ENCODE measurements at places on chromosomes 12 and 14. TPM values are rescaled to one million over a fixed set of nuclear protein-coding genes. Genes with fewer than 3 reads are reported as not detected.

GRCh38 chr14:20356422-20356821 lies 13.0 kb downstream of the PARP2 start:
- no peak overlapping the region for H3K27ac ChIP-seq
- H3K4me3 ChIP-seq: no peak overlapping the region
- H3K4me1 ChIP-seq: peaks cover 11% of the 10 kb centered on the region

- no peaks in the 10 kb centered on the region for H3K27me3 ChIP-seq
- H3K27ac ChIP-seq: no peak overlapping the region
- no peaks in the 10 kb centered on the region for H3K4me1 ChIP-seq
- H3K4me3 ChIP-seq: no peak overlapping the region
- DNase-seq: no peak
Measured at GRCh38 chr12:84793558-84794367, 118.8 kb downstream of the SLC6A15 start.

DNA sequence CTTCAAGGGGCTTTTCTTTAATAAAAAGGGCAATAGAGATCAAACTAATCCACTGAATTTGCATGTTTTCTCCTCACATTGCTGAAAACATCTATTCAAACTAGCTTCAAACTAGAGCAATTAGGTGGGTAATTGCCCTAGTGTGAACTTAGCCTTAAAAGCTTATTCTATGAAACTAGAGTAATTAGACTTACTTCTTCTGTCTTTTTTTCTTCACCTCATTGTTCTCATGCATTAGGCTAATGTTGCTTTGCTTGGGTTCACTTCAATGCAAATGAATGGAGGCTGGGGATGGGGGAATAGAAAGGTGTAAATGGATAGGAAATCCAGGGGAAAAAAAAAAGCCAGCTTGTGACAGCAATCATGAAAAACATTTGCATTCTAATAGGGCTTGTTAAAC lies 414.8 kb upstream of the LMO3 start:
- H3K4me1 ChIP-seq: no peaks in the 10 kb centered on the region
- no peaks in the 10 kb centered on the region for H3K36me3 ChIP-seq
- DNase-seq: no peak
- H3K4me3 ChIP-seq: no peak overlapping the region
- H3K27me3 ChIP-seq: no peaks in the 10 kb centered on the region

DNA sequence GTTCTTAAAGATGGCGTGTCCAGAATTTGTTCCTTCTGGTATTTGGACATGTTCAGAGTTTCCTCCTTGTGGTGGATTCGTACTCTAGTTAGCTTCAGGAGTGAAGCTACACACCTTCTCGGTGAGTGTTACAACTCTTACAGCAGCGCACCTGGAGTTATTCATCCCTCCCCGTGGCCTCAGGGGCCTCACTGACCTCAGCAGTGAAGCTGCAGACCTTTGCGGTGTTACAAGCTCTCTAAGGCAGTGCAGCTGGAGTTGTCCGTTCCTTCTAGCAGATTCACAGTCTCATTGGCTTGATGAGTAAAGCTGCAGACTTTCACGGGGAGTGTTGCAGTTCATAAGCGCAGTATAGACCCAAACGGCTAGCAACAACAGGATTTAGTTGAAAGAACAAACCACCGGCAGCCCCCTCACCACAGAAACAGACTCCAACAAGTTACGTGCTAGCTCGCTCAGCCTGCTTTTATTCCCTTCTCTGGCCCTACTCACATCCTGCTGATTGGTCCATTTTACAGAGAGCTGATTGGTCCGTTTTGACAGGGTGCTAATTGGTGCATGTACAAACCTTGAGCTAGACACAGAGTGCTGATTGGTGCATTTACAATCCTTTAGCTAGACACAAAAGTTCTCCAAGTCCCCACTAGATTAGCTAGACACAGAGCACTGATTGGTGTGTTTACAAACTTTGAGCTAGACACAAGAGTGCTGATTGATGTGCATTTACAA lies 4.5 kb upstream of the CDKN3 start:
- H3K4me1 ChIP-seq: peaks cover under 1% of the 10 kb centered on the region
- no peak for DNase-seq
- peaks cover 9% of the 10 kb centered on the region for H3K27me3 ChIP-seq
- H3K4me3 ChIP-seq: no peak overlapping the region
- H3K36me3 ChIP-seq: no peaks in the 10 kb centered on the region
- no peak overlapping the region for H3K27ac ChIP-seq

The DRAM1 gene
- 2.8 TPM for total RNA-seq

- peaks cover 4% of the 10 kb centered on the region for H3K36me3 ChIP-seq
- no peak overlapping the region for H3K4me3 ChIP-seq
- peaks cover 18% of the 10 kb centered on the region for H3K4me1 ChIP-seq
- no peak for DNase-seq
- no peak overlapping the region for H3K27ac ChIP-seq
- H3K27me3 ChIP-seq: peaks cover 61% of the 10 kb centered on the region
Measured at GRCh38 chr14:36503771-36504741, 16.0 kb downstream of the NKX2-1 start.

The KRT72 gene
- total RNA-seq: not detected

The MARS1 gene
- 354 TPM for total RNA-seq

DNA sequence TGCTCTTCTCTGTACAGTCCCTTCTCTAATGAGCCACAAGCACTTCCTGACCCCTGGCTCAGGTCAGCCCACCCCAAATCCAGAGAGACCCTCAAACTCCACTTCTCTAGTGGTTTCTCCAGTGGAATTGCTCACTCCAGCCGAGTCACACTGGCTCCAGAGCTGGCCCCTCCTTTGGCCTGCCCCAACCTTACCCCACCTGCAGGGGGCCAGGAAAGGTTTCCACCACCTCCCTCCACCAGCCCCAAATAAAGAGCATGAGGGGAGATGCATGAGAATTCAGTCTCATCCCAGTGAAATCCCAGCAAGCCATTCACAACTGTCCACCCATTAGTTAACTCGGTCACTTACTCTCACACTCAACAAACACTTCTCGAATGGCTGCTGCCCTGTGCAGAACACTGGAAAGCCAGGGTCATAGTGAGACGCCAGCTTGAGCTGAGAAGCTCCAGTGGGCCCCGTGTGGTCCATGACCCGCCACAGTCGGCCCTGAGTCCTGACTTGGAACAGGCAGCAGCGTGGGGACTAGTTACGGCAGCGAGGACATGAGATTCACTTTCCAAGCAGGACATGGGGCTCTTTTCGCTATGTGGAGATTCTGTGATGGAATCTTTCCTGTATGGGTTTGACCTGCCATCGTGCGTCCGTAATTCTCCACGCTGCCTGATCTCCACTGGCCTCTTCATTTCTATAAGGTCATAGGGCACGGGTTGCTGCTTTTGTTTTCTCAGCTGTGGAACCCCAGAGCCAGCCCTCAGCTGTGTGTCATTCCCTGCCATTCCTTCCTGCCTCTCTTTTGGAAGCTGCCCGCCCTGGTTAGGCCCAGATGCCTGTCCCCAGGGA lies 44.2 kb downstream of the SLC6A12 start:
- peaks cover 4% of the 10 kb centered on the region for H3K27me3 ChIP-seq
- H3K27ac ChIP-seq: no peak overlapping the region
- no peaks in the 10 kb centered on the region for H3K36me3 ChIP-seq
- DNase-seq: no peak
- H3K4me1 ChIP-seq: peaks cover 5% of the 10 kb centered on the region
- no peak overlapping the region for H3K4me3 ChIP-seq

DNA sequence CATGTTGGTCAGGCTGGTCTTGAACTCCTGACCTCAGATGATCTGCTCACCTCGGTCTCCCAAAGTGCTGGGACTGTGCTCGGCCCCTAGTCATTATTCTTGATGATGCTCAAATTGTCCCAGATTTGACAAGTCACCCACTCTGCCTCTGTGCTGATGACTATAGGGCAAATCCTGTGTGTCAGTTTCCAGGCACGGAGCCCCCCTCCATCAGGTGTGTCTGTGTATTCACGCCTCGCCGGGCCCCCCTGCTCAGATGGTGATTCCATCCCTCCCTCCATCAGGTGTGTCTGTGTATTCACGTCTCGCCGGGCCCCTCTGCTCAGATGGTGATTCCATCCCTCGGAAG lies 4.3 kb upstream of the GPR132 start:
- DNase-seq: peak; percentile 29
- H3K27ac ChIP-seq: peak overlapping the region; percentile 89
- H3K4me1 ChIP-seq: peaks cover 60% of the 10 kb centered on the region
- peak overlapping the region; percentile 43 for H3K4me3 ChIP-seq

The KLRC2 gene
- not detected for total RNA-seq

The C12orf50 gene
- not detected for total RNA-seq

- no peak overlapping the region for H3K27ac ChIP-seq
- no peaks in the 10 kb centered on the region for H3K4me1 ChIP-seq
- no peaks in the 10 kb centered on the region for H3K36me3 ChIP-seq
- no peaks in the 10 kb centered on the region for H3K27me3 ChIP-seq
- no peak for DNase-seq
Measured at GRCh38 chr14:99357151-99357915, 85.3 kb upstream of the BCL11B start.

DNA sequence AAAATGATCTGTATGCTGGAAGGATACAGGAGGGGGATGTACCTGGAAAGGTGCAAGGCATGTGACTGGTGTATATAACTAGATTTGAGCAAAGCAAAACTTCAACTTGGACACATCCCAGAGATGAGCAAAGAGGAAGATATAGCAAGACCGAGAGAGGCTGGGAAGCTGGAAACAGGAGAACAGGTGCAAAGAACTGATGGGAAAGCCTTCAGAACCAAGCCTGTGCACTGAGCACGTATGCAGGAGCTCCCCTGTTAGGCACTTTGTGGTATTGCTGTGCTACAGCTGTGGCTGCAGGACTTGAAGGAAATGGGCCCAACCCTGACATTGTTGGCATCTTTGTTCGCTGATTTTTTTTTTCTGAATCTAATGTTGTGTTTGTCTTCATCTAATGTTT lies 120.7 kb upstream of the PWP1 start:
- no peak overlapping the region for H3K4me3 ChIP-seq
- peak; percentile 12 for DNase-seq
- H3K27ac ChIP-seq: no peak overlapping the region

DNA sequence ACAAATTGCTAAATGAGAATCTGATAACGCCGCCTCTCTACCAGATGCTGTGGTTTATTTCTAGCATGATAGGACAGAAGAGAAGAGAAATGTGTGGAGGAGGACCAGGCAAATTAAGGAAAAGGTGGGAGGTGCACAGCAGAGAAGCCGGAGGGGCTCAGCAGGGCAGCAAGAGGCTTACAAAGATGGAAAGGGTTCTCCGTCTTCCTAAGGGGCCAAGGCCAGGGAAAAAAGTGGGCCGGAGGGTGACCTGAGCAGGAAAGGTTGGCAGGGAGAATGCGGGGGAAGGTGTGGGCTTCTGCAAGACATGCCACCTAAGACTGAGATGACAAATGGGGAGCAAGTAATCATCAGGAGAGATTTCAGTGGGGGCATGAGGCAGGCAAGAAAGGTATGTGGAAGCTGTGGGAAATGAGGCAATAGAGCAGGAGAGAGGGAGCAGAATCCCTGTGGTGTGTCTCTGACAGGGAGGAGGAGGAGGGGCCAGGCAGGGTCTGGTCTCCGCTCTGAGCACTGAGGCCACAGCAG lies 18.7 kb downstream of the MANSC1 start:
- DNase-seq: no peak
- H3K4me3 ChIP-seq: no peak overlapping the region
- no peak overlapping the region for H3K27ac ChIP-seq
- no peaks in the 10 kb centered on the region for H3K36me3 ChIP-seq

- no peak overlapping the region for H3K4me3 ChIP-seq
- H3K27ac ChIP-seq: no peak overlapping the region
- no peaks in the 10 kb centered on the region for H3K27me3 ChIP-seq
- DNase-seq: no peak
- peaks cover 2% of the 10 kb centered on the region for H3K36me3 ChIP-seq
- H3K4me1 ChIP-seq: peaks cover 9% of the 10 kb centered on the region
Measured at GRCh38 chr14:92463141-92463540, 50.4 kb upstream of the RIN3 start.

- H3K4me3 ChIP-seq: no peak overlapping the region
- no peak overlapping the region for H3K27ac ChIP-seq
- H3K4me1 ChIP-seq: peaks cover 15% of the 10 kb centered on the region
- no peak for DNase-seq
Measured at GRCh38 chr14:77128414-77128891, 13.1 kb downstream of the ZDHHC22 start.

- H3K4me1 ChIP-seq: peaks cover 10% of the 10 kb centered on the region
- no peak overlapping the region for H3K4me3 ChIP-seq
- DNase-seq: no peak
- H3K36me3 ChIP-seq: no peaks in the 10 kb centered on the region
Measured at GRCh38 chr12:46900734-46901463, 75.1 kb upstream of the SLC38A4 start.

The ORAI1 gene
- 41.6 TPM for total RNA-seq

- peak overlapping the region; percentile 34 for H3K27ac ChIP-seq
- DNase-seq: peak; percentile 28
- H3K4me1 ChIP-seq: peaks cover 24% of the 10 kb centered on the region
- H3K4me3 ChIP-seq: no peak overlapping the region
- H3K27me3 ChIP-seq: no peaks in the 10 kb centered on the region
- peaks cover 23% of the 10 kb centered on the region for H3K36me3 ChIP-seq
Measured at GRCh38 chr12:57343703-57344378, 87.0 kb downstream of the R3HDM2 start.

- H3K27ac ChIP-seq: no peak overlapping the region
- peak; percentile 73 for DNase-seq
Measured at GRCh38 chr12:153080-153746, 60.7 kb downstream of the SLC6A12 start.

DNA sequence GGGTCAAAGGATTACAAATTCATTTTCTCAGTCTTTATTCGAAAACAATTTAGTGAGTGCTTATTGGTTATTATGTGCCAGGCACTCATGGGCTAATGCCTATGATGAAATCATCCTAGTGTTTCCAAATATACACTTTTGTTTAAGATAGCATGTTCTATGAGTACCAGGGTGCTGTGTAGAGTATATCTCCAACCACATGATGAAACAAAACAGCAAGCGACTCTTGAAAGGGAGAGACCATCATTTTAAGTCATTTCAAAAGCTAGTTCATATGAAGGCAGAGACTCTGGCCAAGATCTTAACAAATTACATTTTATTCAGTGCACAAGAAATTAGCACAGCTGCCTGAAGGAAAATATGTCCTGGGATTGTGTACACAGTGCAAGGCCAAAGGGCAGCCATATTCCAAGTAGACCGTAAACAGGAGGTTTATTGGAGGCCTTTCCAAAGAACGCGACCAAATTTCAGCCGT lies 204.2 kb downstream of the EFCAB11 start:
- H3K27me3 ChIP-seq: no peaks in the 10 kb centered on the region
- H3K27ac ChIP-seq: peak overlapping the region; percentile 70
- peaks cover 45% of the 10 kb centered on the region for H3K4me1 ChIP-seq
- H3K4me3 ChIP-seq: no peak overlapping the region
- peaks cover 2% of the 10 kb centered on the region for H3K36me3 ChIP-seq
